ENCODE measurements at places on chromosomes 11 and 22.

DNA sequence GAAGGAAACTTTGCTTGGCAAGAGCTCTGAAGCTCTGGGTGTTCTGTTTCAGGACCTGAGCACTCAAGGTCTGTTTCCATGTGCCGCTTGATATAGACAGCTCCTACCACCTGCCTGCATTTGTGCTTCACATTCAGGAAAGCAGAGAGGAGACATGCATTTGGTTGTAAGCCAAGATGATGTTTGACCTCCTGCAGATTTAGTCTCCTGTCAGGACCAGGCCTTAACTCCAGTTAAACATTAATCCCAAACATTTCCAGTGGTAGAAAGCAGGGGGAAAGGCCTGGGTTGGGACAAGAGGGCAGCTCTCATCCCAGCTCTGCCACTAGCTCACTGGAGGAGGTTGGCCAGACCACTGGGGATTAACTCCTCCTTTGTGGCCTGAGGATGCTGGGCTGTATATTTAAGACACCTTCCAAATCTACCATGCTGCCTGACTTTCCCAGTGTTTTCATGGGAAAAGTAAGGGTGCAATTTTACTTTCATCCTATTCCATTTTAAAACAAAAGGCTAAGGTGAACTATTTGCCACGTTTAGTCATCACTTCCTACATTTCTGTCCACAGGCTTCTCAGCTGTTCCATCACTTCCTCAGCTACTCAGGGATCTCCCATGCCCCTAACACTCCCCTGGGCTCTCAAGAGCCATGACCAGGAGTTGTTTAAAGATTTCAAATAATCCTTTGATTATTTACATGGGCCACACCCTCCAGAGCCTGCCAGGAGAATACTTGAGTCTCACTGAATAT, 80.9 kb downstream of the INSC start:
- DNase-seq, result no peak

DNA sequence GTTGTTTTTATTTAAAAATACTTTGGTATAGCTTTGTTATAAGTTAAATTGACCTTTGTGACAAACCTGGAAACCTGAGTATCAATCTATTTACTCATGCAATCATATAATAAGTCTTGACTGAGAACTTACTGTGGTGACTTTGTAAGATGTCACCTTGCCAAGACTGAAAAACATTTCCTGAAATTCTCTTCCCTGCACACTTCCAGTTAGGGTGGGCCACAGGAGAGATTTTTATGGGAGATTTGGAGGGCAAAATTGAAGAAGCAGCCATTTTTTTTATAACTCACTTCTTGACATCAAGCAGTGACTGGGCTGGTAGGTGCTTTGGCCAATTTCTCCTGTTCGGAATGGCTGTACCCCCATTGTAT, 31.4 kb upstream of the GLYAT start:
- DNase-seq, result no peak

DNA sequence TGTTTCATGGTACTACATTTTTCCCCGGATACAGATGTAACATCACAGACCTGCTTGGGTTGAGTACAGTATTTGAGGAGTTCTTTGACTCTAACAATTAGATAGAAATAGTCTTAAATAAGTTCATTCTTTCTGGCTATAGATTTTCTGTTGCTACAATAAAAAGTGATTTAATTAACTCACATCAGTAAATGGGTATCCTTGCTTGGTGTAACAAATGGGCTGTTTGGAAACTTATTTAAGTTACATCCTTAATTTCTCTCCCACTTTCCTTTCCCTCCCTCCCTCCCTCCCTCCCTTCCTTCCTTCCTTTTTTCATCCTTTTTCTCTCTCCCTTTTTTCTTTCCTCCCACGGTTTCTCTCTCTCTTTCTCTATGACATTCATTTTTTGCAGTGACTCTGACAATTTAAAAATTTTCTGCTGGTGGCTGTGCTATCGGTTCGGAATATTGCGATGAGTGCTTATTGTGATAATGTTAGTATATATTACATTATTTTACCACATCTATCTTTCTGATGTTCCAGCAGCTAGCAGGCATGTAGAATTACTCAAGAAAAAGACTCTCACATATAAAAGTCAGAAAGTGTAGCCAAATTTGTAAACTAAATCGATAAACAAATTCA, 3.2 kb downstream of the OR51F1 start:
- DNase-seq, result no peak

- DNase-seq, result no peak
These were observed 116.1 kb downstream of the ATXN10 start for GRCh38 chr22:45787759-45788158.

DNA sequence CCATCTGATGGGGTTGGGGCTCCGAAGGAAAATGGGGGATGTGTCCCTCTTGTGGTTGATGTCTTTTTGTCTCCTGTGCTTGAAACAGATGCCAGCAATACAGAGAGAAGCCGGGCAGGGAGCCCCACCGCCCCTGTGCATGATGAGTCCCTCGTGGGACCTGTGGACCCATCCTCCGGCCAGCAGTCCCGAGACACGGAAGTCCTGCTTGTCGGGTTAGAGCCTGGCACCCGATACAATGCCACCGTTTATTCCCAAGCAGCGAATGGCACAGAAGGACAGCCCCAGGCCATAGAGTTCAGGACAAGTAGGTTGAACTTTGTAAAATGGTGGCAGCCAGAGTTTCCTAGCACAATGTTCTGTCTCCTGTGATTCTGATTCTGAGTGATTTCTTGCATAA, 91.7 kb upstream of the OR4B1 start:
- no peak for DNase-seq

DNA sequence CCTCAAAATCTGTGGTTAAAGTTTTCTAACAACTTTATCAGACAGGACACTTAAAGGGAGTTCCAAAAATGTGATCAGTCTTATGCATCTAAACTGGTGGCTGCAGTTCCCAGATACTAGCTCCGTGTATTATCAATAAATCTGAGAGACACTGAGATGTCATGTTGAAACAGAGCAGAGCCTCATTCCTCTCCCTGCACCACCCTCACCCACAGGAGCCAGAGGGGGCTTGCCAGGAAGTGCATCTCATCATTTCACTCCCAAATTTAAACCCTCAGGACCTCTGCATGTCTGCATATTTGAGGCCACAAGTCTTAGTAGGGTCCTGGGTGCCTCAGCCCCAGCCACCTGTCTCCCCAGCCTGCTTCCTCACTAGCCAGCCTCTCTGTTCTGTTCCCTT, 167.4 kb upstream of the NTM start:
- DNase-seq, result no peak

DNA sequence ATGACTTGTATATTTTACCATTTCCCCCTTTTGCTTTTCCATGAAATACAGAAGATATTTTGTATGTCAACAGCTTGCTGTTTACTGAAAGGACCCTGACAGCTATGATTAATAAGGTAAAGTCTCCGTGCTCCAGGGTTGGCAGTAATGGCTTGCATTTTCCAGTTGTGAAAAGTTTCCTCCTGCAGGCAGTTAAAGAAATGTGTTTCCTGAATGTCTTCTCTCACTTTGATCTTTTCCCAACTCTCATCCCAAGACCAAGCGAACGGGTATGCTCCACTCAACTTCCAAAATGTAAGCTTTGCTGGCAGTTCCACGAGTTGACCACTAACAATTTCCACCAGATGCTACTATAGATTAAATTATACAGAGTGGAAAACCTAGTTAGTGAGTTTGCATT, 8.9 kb downstream of the FIBIN start:
- no peak for DNase-seq

- DNase-seq, result no peak
These were observed 250.7 kb upstream of the ARHGAP20 start for GRCh38 chr11:110962921-110963320.

GRCh38 chr11:130426837-130427341, 1.5 kb downstream of the ADAMTS8 start:
- no peak for DNase-seq

GRCh38 chr11:124415356-124415923, 9.2 kb downstream of the OR8B4 start:
- DNase-seq, result no peak

- no peak for DNase-seq
These were observed 182.6 kb downstream of the ST3GAL4 start for GRCh38 chr11:126538071-126538470.

DNA sequence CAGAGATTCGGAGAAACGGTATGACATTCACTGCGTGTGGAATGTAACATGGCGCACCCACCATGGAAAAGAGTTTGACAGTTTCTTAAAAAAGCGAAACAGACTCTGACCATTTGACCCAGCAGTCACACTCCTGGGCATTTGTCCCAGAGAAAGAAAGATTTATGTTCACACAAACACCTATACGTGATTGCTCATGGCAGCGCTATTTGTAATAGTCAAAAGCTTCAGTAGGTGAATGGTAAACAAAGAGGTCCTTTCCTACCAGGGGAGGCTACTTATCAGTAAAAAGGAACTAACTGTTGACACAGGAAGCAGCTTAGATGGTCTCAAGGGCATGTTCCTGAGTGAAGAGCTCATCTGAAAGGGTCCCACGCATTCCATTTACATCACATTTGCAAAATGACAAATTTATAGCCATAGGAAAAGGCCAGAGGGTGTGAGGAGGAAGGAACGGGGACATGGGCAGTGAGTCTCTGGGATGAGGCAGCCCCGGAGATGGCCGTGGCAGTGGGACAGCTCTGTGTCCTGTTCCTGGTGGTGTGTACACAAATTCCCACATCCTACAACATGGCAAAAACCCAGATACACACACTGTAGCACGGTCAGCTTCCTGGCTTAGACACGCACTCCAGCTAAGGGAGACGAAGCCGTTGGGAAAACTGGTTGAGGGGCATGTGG, 14.6 kb upstream of the KRTAP5-6 start:
- no peak for DNase-seq

GRCh38 chr11:43267856-43268580, 43.8 kb upstream of the API5 start:
- DNase-seq, result no peak

GRCh38 chr11:85844439-85845123, 10.6 kb upstream of the CCDC83 start:
- no peak for DNase-seq

GRCh38 chr22:32446321-32446720, 17.9 kb downstream of the BPIFC start:
- no peak for DNase-seq

GRCh38 chr11:124762624-124763155, 600 bp upstream of the ESAM start:
- DNase-seq, result no peak

GRCh38 chr22:43320943-43321900, 21.9 kb downstream of the SCUBE1 start:
- peak; percentile 8 for DNase-seq

DNA sequence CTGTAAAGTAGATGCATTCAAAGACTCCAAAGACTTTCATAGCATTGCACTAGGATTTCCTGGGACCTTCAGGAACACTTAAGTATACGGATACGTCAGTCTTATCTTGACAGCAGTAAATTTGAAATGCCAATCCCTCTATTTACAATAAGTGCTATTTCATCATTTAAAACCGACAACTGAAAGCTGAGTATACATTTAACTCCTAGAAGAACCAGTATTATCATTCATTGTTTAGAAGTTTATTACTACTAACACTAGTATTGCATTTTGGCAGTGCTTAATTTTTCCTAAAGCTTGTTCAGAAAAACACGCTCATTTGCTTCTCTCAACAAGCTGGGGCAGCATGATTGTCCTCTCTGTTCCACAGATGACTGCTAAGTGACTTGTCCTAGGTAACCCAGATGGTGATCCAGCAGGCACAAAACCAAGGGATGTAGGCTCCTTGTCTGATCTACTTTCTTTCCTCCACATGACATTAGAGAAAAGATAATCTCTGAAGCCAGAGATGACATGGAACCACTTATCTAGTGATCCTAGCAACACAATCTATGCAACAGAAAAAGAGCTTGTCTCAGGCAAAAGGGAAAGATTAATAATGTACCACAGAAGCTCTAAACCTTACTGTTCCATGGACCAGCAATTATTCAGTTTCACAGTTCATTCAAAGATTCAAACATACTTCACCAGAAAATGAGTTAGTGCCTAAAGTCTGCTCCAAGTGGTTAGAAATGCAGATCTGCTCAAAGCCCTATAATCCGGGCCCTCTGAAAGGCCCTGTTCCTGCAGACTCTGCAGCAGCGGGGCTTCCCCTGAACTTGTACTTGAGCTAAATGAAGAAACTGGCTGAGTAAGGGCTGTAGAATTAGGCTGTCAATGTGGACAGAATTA, 5.2 kb downstream of the MAML2 start:
- DNase-seq, result peak; percentile 58

- no peak for DNase-seq
These were observed 23.8 kb downstream of the SHISAL1 start for GRCh38 chr22:44288913-44289312.

- no peak for DNase-seq
These were observed 254.0 kb upstream of the PITPNB start for GRCh38 chr22:28172892-28173670.

GRCh38 chr22:45834241-45834640, 142.7 kb downstream of the WNT7B start:
- DNase-seq, result no peak

- no peak for DNase-seq
These were observed 88.0 kb upstream of the POU2AF2 start for GRCh38 chr11:111157571-111157970.

DNA sequence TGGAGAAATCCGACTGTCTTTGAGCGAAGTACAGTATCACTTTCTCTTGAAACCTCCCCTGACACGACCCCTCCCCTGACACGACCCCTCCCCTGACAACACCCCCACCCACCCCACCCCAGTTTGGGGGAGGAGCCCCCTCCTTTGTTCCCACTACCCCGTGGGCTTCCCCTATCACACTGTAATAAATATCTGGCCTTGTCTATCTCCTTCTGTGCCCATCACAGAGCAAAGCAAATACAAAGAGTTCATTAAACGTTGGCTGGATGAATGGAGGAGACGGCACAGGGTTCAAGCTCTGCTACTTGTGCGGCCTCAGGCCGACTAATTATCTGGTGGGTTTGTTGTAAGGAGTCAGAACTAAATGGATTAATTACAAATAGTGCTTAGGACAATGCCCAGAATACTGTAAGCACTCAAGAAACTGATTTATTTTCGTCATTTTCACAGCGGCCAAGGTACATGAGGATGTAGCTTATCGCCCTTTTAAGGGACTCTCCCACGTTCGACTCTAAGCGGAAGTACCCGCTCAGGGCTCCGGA, 628 bp upstream of the GGA1 start:
- DNase-seq, result no peak

DNA sequence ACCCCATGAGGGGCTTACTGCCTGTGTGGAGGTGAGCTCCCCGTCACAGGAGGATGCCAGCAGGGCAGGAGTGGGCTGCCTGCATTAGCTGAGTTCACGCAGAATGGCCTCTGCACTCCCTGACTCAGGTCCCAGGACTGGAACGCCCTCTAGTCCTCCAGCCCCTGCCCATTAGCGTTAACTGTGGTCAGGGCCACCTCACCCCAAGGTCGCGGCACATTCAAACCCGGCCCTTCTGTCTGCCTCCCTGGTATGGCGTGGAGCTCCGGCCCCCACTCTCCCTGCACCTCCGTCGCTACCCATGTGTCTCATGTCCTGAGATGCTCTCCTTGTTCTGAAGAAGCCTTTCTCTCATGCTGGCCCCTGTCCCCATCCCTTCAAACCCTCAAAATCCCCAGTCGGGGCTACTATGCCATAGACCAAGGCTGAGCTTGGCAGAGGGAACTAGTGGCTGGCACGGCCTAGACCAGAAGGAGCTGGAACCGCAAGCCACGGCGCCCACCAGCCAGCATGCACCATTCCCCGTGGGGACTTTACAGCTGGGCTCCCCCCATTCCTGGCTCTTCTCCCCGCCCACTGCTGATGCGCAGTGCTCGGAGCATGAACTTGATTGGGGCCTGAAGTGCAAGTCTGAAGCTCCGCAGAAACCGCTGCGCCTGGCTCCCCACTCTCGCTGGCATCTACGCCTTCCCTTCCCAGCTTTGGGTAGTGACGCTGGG, 79.5 kb upstream of the RTL6 start:
- DNase-seq, result no peak

GRCh38 chr22:46350121-46350520, 14.6 kb downstream of the TRMU start:
- DNase-seq, result no peak

- no peak for DNase-seq
These were observed 16.8 kb downstream of the EED start for GRCh38 chr11:86261328-86261727.

Measured in CD4-positive, CD25-positive, alpha-beta regulatory T cell (primary cell).